Left kidney (tissue), 8 donors: ENCODE measurements at places on chromosomes 3 and 15.

DNA sequence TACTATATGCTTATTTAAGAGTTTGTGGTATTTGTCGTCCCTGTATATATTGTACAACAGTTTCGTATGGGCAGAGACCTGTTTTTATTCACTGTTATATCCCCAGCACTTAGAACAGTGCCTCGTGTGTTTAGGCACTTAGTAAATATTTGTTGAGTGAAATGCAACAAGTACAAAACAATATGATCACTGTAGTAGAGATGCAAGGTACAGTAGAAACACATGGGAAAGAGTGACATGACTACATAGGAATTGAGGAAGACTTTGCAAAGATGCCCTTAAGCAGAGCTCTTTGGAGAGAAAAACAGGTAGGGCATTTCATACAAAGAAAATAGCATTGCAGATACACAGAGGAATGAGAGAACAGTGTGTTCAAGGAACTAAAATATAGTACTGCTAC, 18.3 kb downstream of the RASA2 start:
- DNase-seq = no peak

DNA sequence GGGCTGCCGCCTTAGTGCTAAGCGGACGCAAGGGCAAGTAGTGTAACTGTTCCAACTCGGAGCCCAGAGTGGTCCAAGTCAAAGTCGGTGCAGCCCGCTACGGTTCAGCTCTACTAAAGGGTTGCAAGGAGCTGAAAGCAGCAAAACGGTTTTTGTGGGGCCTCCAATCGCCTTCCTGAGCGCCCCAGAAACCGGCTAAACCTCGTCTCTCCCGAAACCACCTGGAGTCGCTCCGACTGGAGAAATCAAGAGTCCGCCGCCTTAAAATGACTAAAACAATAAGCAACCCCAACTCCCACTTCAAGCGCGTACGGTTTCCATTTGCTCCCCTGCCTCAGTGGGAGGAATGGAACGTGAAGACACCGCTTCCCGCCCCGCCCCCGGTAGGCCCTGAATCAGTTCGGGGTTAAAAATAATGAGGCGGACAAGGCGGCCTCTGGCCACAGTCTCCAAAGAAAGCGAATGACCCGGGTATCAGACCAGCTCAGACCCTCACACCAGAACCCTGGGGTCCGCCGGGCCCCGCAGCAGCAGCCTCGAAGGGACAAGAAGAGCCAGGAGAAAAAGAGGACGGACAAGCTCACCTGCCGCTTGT, 401 bp downstream of the SEC11A start:
- DNase-seq = no peak

GRCh38 chr3:47283193-47283537, 421 bp downstream of the KLHL18 start:
- peak; percentile 6 for DNase-seq

DNA sequence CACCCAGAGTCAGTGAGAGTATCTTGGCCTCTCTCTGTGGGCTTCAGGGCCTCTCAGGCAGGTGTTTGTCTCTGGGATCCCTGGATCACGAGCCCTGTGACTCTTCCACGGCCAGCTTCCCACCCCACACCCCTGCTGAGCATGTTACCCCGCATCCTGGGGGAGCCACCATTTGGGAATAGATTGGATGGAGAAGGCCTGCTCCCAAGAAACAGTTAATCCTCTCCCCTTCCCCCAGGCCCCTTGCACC, 15.5 kb upstream of the SRP14 start:
- DNase-seq = no peak

- no peak for DNase-seq
Observed at GRCh38 chr15:63818191-63818590, 15.6 kb downstream of the HERC1 start.

GRCh38 chr3:172448661-172449465, 607 bp upstream of the GHSR start:
- DNase-seq = no peak
